ENCODE measurements at places on chromosomes 2 and 18.
A peak's percentile ranks its signal among the peaks of the same experiment; 100 is the strongest.

GRCh38 chr18:24268784-24269550 is 128.7 kb downstream of the OSBPL1A start:
- no peak overlapping the region for H3K4me3 ChIP-seq
- no peaks in the 10 kb centered on the region for H3K27me3 ChIP-seq
- H3K4me1 ChIP-seq: no peaks in the 10 kb centered on the region
- no peaks in the 10 kb centered on the region for H3K36me3 ChIP-seq
- no peak overlapping the region for H3K27ac ChIP-seq
- no peak for DNase-seq

DNA sequence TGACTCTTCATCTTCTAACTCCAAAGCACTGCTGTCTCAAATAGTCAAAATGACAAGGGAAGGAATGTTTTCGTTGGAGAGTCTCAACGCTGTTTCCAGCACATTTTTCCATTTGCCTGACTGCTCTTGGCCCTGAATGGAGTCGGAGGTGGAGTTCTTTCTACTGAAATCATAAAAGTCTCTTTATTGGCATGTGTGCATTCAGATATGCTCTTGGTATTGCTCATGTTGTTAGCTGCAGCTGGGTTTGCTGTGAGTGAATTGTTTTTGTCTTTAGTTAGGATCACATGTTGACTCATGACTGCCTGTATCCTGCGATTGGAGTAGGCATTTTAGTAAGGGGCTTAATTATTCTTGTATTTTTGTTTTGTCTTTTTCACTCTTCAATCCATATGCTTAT is 16.8 kb downstream of the TMEM17 start:
- H3K4me3 ChIP-seq: no peak overlapping the region
- no peaks in the 10 kb centered on the region for H3K27me3 ChIP-seq
- H3K4me1 ChIP-seq: no peaks in the 10 kb centered on the region

DNA sequence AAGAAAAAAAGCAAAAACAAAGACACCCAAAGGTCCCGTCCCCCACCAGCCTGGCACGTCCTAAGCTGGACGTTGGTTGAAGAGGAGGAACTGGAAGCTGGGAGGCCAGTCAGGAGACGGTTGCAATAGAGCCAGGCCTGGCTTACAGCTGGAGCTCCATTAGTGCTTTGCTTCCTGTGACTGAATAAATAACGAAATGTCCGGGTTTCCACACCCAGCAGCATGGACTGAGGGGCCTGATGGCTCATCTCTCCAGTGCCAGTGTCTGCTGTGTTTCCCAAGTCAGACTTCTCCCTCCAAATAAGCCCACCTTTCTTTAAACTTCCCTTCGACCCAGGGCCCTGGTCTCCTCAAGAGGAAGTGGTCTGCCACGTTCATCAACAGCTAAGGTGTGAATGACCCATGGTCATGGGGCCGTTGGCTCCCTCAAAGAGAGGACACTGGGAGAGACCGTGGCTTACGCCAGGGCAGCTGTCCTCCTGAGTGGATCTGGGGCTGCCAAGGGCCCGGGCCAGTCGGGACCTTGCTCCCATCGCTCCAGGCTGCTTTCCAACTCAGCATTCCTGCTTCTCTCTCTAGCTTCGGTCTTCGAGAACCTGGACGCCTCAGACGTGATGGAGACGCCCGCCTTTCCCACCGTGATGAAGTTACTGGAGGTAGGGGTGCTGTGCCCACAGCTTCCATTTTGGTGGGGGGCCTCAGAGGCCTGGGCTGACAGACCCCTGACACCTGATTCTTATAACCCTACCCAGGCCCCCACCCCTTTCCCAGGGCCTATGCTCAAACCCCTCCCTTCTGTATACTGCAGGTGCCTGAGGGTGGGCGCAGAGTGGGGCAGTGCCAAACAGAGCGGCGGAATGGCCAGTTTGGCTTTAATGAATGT is 44.9 kb downstream of the MYO7B start:
- H3K4me3 ChIP-seq: no peak overlapping the region
- no peak for DNase-seq
- H3K36me3 ChIP-seq: no peaks in the 10 kb centered on the region
- H3K4me1 ChIP-seq: no peaks in the 10 kb centered on the region

DNA sequence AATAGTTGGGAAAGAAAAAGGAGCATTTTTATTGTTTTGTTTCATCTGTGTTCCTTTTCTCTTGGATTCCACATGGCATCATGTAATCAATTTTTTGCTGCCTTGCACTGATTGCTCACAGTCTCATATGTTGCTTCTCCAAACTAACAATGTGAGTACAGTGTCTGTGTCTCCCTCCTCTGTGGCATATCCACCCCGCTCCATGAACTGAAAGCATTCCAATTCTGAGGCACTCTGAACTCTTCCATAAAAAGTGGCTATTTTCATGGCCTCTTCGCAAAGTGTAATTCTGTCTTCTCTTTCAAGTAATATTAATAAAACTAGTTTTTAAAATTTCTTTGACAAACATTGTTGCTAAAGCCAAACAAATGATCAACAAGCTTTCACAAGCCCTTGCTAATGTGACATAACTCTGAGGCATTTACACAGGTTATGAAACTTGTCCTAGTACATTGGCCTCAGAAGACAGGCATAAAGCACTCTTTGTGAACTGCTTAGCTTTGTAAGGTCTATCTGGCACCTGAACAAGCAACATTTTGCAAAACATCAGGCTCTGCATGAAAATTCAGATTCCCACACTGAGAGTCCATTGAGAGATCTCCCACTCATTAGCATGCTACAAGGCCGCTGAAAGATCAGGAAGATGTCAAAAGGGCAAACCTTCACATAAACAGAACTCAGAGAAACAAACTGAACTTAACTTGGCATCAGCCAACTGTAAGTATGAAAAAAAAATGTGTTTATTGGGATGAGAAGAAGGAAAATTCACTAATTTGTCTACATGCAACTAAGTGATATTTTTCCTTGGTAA is 33.0 kb downstream of the GPR75 start:
- H3K4me3 ChIP-seq: no peak overlapping the region
- H3K27me3 ChIP-seq: no peaks in the 10 kb centered on the region
- peak overlapping the region; percentile 15 for H3K27ac ChIP-seq
- no peaks in the 10 kb centered on the region for H3K36me3 ChIP-seq
- DNase-seq: peak; percentile 22

DNA sequence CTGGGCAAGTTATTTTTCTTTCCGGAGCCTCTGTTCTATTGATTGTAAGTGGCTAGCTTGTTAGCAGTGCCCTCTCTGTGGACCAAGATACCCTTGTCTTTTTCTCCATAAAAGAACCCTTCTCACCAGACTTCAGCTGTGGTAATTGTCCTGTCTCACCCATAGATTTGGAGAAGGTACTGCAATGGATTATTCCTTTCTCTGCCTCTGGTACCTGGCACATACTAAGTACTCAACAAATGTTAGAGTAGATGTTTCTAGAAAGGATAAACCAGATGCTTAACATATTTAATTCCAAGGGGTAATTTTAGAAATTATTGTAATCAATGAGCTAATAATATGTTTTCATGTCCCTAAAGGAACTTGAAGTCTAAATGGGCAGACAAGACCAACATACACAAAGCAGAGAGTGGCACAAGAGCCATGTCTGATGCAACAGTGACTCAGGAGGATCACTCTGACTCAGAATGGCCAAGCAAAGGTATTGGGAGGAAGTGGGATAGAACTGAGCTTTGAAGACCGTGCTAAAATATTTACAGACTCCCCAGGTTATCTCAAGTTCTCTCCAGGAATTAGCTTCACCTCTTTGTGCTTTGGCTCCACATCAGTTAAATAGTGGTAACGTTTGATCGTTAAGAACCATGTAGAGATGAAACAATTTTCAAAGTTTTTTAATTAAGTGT is 129.7 kb upstream of the OSR1 start:
- no peak overlapping the region for H3K27ac ChIP-seq
- H3K27me3 ChIP-seq: no peaks in the 10 kb centered on the region
- no peaks in the 10 kb centered on the region for H3K36me3 ChIP-seq
- no peak overlapping the region for H3K4me3 ChIP-seq

DNA sequence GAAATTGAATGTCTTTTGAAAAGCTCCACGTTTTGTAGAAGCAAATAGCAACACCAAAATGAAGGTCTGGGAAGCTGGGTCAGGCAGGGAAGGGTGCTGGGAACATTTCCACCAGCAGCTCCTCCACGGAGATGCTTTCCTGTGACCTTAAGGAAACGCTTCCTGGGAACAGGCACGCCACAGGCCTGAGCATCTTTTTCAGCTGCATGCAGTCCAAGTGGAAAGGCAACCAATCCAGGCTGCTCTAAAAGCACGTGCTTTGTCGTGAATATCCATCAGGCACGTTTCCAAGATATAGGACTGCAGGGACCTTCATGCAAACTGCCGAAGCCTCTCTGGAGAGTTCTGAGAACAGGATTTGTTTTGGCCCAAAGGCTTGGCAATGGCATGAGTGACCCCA is 109.3 kb downstream of the KLHL29 start:
- H3K36me3 ChIP-seq: no peaks in the 10 kb centered on the region
- no peak overlapping the region for H3K4me3 ChIP-seq
- H3K27me3 ChIP-seq: no peaks in the 10 kb centered on the region

- H3K27ac ChIP-seq: no peak overlapping the region
- H3K4me3 ChIP-seq: no peak overlapping the region
- peaks cover 2% of the 10 kb centered on the region for H3K27me3 ChIP-seq
- DNase-seq: no peak
- H3K36me3 ChIP-seq: no peaks in the 10 kb centered on the region
- no peaks in the 10 kb centered on the region for H3K4me1 ChIP-seq
Observed at GRCh38 chr2:102427249-102427648, 4.3 kb downstream of the IL18RAP start.

- no peaks in the 10 kb centered on the region for H3K36me3 ChIP-seq
- no peaks in the 10 kb centered on the region for H3K4me1 ChIP-seq
- H3K27me3 ChIP-seq: no peaks in the 10 kb centered on the region
- DNase-seq: no peak
- no peak overlapping the region for H3K27ac ChIP-seq
Observed at GRCh38 chr18:63339920-63340484, 20.4 kb upstream of the BCL2 start.

- H3K4me1 ChIP-seq: no peaks in the 10 kb centered on the region
- no peaks in the 10 kb centered on the region for H3K36me3 ChIP-seq
- DNase-seq: no peak
- H3K27me3 ChIP-seq: no peaks in the 10 kb centered on the region
Observed at GRCh38 chr2:23746141-23746863, 180.6 kb downstream of the ATAD2B start.

- H3K4me3 ChIP-seq: no peak overlapping the region
Observed at GRCh38 chr2:119290859-119291587, 67.4 kb downstream of the STEAP3 start.

GRCh38 chr18:8758466-8758865 is 53.1 kb downstream of the MTCL1 start:
- no peaks in the 10 kb centered on the region for H3K4me1 ChIP-seq
- no peak overlapping the region for H3K27ac ChIP-seq
- H3K4me3 ChIP-seq: no peak overlapping the region

- no peak overlapping the region for H3K27ac ChIP-seq
- H3K27me3 ChIP-seq: no peaks in the 10 kb centered on the region
- peaks cover 5% of the 10 kb centered on the region for H3K4me1 ChIP-seq
- no peak for DNase-seq
- no peak overlapping the region for H3K4me3 ChIP-seq
- H3K36me3 ChIP-seq: no peaks in the 10 kb centered on the region
Observed at GRCh38 chr2:45889620-45890370, 238.3 kb downstream of the PRKCE start.

DNA sequence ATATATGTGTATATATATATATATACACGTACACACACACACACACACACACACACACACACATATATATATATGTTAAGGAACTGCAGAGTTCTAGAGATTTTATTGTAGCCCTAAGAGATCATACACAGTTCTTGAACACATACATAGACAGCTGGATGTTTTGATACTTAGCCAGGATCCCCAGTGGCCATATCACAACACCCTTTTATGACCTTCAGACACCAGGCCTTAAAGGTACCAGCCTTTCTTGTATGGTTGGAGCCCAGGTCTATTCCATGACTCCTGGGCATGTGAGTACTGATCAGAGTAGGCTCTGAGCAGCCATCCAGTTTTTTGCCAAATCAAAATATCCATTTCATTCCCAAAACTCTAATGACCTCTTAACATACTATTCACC is 138.3 kb downstream of the MYO1B start:
- no peaks in the 10 kb centered on the region for H3K36me3 ChIP-seq
- H3K4me3 ChIP-seq: no peak overlapping the region
- H3K27ac ChIP-seq: no peak overlapping the region
- DNase-seq: no peak
- no peaks in the 10 kb centered on the region for H3K4me1 ChIP-seq

DNA sequence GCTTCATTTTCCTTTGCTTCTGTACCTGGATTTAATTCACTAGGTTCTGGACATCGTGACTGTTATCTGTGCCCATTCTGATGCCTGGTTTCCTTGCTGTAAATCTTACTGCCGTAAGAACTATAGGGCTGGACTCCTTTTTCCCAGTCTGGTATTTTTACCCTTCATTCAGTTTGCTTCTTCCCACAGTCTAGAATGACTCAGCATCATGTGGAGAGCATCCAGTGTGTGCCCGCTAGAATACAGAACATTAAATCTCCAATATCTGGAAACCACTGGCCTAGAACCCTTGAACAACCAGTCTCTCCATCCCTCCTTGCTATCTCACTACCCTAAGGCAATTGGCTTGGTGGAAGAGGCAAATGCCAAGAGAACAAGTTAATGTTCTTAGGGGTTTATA is 1075.4 kb upstream of the ZEB2 start:
- no peaks in the 10 kb centered on the region for H3K36me3 ChIP-seq
- no peaks in the 10 kb centered on the region for H3K27me3 ChIP-seq
- no peak overlapping the region for H3K4me3 ChIP-seq
- no peaks in the 10 kb centered on the region for H3K4me1 ChIP-seq

DNA sequence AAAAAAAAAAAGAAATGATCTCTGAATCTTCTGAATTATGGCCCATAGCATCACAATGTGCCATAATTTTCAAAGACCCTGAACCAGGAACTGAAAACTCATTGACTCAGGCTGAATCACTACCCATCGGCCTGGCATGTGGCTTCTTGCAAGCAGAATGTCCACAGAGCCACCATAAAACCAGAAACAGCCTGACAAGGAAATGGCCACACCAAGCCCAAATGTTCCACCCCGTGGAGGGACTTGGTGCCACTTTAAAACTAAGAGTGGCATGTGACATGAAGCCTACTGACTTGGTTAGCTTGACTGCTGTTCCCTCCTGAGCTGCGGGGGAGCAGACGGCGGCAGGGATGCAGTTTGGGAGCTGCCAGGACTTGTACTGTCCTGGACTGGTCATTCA is 71.2 kb upstream of the RBM44 start:
- H3K4me3 ChIP-seq: no peak overlapping the region
- H3K27me3 ChIP-seq: no peaks in the 10 kb centered on the region
- no peak overlapping the region for H3K27ac ChIP-seq
- H3K36me3 ChIP-seq: no peaks in the 10 kb centered on the region
- H3K4me1 ChIP-seq: peaks cover 12% of the 10 kb centered on the region
- no peak for DNase-seq
